ENCODE measurements at places on chromosomes 2 and 18.
A peak's percentile ranks its signal among the peaks of the same experiment; 100 is the strongest.

DNA sequence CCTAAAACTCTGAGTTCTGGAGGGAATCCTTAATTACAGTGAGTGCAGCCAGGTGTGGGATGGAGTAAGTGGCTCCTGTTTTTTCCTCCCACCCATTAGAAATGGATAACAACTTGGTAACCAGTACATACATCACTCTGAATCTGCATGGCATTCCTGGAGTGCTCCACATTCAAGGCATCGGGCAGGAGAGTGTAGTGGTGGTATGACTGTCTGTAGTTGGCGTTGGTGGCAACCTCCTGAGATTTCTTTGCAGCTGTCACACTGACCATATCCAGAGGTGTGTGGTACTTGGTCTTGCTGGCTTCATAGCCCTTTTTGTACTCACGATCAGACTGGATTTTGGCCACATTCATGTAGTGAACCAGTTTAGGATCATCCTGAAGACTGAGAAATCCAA, 68.3 kb downstream of the NEB start:
- no peak for DNase-seq

GRCh38 chr2:190407246-190407661, 901 bp upstream of the MFSD6 start:
- peak; percentile 42 for DNase-seq

- DNase-seq = no peak
These were observed 83.5 kb downstream of the POLE4 start for GRCh38 chr2:75041731-75042600.

DNA sequence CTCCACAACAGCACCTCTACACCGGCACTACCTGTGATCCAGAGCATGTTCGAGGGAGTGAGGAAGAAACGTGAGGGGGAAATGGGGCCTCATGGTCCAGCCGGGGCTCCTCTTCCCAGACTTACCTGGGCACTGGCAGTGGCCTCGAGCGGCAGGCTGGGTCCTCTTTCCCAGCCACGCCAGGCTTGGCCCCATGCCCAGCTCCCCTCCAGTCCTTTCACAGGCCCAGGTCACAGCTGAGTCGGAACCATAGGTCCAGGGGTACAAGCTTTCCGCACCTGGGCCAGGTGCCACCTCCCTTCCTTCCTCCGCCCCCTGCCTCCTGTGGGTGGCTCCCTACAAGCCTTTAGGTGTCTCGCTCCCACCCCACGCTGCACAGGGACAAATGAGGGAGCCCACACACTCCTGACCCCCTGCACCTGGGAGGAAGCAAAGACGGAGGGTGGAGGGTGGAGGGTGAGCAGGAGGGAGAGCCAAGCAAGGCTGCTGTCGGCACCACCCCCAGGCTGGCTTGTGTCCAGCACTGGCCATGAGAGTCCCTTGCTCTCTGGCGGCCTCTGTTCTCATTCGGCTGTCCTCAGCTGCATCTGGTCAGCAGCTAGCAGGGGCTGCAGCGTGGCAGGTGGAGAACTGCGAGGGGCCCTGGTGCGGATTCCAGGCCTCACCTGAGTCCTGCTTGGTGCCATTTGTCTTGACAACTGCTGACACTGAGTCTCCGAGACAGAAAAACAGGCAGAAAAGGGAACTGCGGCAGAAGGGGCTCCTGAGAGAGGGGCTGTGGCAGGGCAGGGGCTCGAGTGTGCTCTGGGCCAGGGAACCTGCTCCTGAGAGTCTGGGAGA, 26.8 kb downstream of the ADRA2B start:
- no peak for DNase-seq

- DNase-seq = no peak
These were observed 41.7 kb downstream of the CYP20A1 start for GRCh38 chr2:203280428-203281064.

- no peak for DNase-seq
These were observed 72.4 kb downstream of the FASTKD2 start for GRCh38 chr2:206837775-206838174.

DNA sequence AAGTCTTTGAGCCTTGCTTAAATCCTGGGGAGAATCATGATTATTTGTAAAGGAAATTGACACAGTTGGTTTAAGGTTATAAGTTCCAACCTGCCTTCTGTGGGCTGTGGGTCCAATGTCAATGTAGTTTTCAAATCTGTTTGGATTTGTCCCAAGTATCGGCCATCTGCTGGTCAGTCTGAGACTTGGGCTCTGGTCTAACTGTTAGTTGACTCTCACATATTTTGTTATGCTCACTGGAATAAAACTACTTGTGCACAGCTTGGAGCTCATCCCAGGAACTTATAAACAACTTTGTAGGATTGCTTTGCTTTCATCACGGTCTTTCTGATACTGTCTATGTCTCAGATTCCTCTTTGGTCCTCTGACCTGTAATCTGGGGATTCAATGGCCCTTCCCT, 1026.2 kb upstream of the ZEB2 start:
- no peak for DNase-seq

DNA sequence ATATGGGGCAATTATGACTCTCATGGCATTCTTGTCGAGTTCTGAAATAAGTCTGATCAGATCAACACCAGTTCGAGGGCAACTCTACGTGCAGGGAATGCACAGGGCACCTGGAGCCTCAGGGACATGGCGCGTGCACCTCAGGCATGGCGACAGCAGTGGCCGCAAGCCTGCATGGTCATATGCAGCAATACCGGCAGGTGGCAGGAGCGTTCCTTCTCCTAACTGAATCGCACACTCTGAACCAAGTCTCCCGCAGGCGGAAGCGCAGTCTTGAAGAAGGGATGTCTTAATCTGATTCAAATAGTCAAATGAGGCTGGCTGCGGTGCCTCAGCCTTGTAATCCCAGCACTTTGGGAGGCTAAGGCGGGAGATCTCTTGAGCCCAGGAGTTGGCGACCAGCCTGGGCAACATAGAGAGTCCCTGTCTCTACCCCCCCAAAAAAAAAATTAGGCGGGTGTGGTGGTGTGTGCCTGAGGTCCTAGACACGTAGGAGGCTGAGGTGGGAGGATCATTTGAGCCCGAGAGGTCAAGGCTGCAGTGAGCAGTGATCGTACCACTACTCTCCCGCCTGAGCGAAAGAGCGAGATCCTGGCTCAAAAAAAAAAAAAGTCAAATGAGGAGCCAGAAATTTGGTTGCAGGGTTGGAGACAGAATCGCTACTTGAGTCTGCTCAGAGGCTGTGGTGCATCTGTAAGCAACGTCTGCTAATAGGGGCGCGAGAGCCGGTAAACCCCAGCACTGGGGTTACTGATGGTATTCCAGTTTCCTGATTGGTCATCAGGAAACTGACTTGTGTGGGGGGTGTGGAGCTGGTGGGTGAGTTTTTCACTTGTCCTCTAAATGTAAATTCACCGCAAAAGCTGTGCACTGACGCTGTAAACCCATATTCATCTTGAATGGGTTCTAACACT, 28.8 kb downstream of the FHL2 start:
- DNase-seq = peak; percentile 91

DNA sequence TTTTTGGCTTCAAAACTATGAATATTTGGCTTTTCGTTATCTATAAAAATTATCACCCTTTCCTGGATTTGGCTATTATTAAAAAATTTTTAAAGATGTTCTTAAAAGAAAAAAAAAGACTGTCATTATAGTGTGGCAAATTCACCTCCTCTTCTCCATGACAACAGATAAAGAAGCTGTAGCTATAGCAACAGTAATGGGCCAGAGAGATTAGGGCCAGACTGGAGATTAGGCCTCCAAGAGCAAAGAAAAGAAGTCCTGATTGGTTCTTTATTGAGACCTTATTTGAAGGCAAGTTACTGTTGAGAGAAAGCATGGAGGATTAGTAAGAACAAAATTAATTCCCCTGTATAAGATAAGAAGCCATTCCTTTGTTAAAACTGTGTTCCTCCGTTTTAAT, 812.5 kb downstream of the DCC start:
- no peak for DNase-seq

- DNase-seq = no peak
These were observed 94.9 kb downstream of the KCTD1 start for GRCh38 chr18:26453386-26453901.

DNA sequence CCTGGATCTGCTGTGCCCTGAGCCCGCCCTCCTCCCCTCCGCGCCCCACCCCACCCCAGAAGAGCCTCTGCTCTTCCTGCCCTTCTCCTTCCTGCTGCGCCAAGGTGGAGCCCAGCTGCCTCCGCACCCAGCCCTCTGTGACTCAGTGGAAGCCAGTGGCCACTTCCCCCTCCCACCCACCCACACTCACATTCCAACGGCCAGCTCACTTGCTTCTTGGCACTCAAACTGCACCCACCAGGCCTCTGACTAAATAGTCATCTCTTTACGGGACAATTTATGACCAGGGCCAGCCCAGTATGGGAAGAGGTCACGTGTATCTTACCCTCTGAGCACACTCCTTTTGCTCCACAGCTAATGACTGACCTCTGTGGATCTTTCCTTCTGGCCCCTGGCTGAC, 150.4 kb upstream of the SLC1A4 start:
- no peak for DNase-seq

DNA sequence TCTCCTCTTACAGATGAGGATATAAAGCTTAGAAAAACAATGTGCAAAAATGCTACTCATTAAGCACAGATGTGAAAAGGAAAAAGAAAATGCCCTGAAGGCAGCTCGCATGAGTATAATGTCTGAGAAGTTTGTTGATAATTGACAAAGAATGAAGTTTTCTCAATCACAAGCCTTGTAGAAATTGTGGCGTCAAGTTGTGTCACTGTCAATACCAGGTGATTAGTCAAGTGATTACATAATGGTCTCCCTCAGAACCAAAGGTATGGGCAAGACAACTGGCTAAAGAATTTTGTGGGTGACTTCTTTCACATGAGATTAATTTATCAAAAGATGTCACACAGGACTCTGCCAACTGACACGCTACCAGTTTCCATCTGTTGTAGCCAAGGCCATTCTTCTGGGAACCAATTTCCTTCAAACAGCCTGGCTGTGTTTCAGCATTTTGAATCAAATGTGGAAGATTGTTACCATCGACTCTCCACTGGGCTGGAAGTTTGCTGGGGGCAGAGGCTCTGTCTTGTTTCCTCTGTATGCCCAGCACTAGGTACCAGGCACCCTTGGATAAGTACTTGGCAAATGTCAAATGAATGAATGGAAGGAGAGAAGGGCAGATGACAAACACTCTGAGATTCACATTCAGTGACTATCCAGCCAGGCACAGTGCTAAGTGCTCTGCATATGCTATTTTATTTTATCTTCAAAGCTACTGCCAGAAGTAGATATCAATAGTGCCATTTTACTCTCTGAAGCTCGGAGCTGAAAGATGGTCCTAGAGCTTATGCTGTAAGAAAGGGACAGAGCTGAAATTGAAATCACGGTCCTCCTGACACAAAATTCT, 5.9 kb upstream of the FN1 start:
- DNase-seq = no peak

DNA sequence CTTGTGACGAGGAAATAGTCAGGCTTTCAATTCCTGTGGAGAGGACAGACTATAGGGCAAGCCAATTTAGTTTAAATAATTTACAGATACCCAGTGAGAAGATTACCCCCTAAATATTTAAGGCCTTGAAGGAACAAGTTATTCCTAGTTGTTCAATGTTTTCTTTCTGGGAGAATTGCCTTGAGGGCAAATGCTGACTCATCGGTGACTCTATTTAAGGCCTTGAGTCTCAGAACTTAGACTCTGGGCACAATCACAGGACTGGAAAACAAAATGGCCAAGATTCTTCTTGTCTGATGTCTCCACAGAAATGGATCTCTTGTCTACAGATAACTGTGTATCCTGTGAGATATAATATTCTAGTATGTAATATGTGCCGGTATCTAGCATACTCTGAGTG, 467.1 kb downstream of the SUCLG1 start:
- no peak for DNase-seq

GRCh38 chr2:108288534-108289106, at the start of gene SULT1C2:
TSS of gene SULT1C2 (plus strand) at chr2:108288895. CDS start at chr2:108293668, 4,773 bp downstream.
- peak; percentile 95 for DNase-seq

DNA sequence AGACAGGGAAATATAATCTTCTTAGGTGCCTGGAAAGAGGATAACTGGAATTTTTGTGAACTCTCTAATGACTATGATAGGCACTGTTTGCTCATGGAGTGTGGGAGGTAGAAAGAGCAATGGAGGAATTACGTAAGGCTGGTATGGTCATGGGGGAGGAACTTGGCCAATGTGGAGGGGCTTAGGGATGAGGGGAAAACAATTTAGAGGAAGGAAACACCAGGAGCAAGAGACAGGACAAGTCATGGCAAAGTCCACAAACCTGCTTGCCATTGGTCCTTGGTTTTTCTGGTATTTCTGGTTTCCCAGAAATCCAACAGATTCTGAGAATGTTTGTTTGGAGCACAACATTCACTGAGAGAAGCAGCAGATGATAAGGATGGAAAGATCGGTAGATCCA, 274.2 kb downstream of the DYSF start:
- DNase-seq = no peak

DNA sequence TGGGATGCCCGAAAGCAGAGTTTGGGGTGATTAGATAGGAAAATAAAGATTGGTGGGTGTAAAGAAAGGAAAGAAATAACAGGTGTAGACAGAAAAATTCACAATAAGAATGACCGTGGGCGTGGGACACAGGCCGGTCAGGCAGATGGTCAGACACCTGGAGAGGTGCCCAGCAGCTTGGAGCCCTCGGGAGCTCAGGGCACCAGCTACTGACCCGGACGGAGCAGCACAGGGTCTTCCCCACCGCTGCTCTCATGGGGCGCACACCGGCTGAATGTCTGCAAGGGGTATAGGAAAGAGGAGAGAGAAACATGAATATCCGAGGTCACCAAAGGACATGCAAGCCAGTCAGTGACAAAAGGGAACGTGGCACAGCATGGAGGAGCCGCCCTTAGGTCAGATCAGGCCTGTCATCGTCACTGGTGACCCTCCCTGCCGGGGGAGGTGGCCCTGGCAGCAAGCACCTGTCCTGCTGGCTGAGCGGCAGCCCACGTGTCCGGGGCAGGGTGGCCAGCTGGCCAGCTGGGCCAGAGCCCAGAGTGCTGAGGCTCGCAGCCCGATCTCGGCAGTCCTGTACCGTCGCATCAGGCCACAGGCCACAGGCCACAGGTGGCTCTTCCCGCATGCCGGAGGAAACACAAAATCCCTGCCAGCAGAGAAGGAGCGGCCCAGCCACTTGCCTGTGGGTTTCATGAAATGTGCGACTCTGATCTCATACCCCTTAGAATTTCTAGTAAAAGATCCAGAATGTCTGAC, 112.0 kb upstream of the NDUFV2 start:
- no peak for DNase-seq

GRCh38 chr18:57469884-57470283, 34.7 kb downstream of the ONECUT2 start:
- DNase-seq = no peak

DNA sequence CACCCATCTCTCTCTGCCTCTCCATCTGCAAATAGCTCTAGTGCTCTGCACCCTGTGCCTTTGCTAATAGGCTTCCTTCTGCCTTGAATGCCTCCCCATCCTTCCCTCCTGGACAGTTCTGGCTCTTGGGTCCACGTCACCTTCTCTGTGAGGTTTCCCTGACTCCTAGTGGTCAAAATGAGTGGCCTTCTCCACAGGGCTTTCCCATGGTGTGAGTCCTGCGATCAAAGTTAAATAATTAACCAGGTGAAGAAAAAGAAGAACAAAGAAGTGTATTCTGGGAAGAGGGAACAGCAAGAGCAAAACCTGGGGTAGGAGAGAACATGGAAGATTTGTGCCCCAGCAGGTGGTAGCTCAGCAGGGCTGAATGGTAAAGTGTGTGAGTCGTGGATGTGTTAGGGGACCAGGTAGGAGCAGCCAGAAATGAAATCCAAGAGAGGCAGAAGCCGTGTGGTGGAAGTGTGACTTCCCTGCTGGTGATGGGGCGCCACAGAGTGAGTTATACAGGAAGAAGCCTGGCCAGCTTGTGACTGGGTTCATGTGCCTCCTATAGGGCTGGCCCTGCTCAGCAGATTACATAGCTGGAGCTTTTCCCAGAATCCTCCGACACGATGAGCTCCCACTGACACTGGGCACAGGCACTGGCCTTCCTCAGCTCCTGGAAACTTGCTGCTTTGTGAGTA, 93.8 kb upstream of the LDAH start:
- no peak for DNase-seq

Measured in NCI-H510A treated with DMSO at 0.1 percent for 48 hours (cell line).